Stomach (tissue), 19 donors: ENCODE measurements at places on chromosomes 5 and 9.

- DNase-seq = no peak
Measured at GRCh38 chr5:137960141-137960540, 70.9 kb downstream of the PKD2L2 start.

GRCh38 chr5:155729684-155730059, 597.3 kb upstream of the SGCD start:
- DNase-seq = peak; percentile 76

DNA sequence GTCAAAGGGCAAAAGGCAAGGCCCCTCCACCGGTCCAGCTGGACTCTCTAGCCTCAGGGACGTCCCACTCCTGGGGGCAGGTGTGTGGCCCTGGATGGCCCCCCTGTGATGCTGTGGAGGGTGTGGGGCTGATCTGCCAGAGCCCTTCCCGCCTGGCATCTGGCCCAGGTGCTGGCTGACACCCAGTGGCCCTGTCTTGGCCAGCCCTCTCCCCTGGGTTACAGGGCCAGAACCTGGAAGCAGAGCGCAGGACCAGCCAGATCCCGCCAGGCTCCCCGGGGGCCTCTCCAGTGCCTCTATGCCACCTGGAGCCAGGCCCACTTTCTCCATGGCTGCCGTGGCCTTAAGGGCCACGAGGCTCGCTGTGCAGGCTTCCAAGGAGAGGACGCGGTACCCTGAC, 22.9 kb upstream of the SPATA31E1 start:
- no peak for DNase-seq

DNA sequence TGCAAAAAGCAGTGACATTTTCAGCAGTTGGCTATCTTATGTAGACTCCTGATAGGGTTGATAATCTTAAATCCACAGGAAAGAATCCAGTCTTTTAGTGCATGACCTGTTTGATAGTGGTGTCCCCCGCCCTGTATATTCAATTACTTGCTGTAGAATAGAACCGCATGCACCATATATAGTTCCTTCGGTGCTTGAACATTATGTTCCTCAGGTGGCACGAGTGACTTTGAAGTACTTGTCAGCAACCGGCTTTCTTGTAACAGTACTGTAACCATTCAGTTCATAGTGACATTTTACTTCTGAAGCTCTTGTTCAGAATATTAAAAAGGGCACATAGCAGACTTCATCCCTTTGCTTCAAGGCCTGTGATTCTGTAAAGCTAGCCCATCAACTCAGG, 163.2 kb upstream of the KLF9 start:
- DNase-seq = no peak

GRCh38 chr5:14503017-14503680, 78.4 kb upstream of the OTULINL start:
- DNase-seq = no peak

GRCh38 chr9:78884611-78885150, 587.8 kb downstream of the PSAT1 start:
- no peak for DNase-seq

- no peak for DNase-seq
Measured at GRCh38 chr5:7759257-7759871, 91.6 kb downstream of the CFAP90 start.

DNA sequence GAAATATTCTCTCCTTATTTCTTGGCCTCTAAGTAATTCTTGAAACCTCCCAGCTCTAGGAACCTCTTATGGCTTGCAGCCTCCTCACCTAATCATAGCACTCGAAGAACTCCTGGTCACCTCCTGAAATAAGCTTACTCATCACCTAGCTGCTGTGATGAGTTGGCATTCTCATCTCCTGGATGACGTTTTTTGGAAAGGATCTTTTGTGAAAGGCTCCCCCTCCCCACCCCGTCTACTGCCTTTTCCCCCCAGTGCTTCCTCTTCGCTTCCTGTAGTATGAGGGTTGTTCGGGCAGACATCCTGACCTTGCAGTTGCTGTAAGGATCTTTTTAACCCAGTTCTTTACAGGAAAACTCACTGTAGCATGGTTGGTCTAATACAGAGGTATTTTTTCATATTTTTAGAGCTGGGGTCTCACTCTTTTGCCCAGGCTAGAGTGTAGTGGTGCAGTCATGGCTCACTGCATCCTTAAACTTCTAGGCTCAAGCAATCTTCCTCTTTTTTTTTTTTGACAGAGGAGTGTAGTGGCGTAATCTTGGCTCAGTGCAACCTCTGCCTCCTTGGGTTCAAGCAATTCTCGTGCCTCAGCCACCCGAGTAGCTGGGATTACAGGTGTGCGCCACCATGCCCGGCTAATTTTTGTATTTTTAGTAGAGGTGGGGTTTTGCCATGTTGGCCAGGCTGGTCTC, 41.8 kb downstream of the ARHGAP26 start:
- no peak for DNase-seq

- no peak for DNase-seq
Measured at GRCh38 chr9:7209990-7210389, 452.2 kb downstream of the KDM4C start.

DNA sequence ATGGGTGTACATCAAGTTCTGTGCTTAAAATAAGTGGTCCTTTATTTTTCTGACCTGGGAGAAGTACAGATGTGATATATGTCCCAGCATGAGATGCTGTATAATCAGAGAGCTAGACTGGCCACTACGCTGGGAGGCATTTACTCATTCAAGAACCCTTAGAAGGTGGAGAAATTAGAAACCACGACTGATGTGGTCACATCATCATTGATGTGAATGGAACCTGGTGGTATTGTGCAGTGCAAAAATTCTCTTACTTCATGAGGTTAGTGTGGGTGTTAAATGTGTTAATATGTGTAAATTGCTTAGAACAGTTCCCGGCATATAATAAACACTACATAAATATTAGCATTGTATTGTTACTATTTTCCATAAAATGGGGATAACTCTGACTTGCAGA, 69.5 kb upstream of the CKMT2 start:
- no peak for DNase-seq

GRCh38 chr5:111311666-111312065, 87.5 kb downstream of the CAMK4 start:
- DNase-seq = no peak

DNA sequence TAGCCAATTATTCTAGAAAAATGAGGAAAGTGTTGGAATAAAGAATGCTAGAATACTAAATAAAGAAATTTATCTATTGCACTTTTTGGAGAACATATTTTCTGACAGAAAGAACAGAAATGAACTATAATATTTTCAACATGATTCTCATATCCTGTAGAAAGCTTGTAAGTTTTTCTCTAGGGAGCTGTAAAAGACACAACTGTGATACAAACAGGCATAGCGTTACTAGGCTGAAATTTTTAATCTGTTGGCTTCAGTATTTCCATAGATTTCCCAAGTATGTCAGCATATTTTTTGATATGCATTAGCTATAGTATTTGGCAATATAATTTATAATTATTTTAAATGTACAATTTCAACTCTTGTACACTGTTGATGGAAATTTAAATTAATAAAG, 31.3 kb downstream of the ANXA1 start:
- DNase-seq = peak; percentile 17

DNA sequence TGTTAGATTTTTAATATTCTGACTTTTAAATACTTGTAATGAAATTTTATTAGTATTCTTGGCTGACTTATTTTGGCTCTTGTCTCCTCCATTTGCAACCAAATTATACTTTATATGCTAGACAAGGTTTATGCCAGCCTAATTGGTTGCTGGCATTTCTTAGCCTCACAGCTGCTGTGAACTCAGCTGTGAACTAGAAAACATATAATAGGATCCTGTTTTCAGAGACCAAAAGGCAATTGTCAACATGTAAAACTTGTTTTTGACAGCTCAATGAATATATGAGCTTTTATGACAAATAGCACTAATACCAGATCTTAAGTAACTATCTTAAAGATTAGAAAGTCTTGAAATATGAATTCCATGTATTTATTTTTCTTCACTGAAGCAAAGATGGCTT, 25.9 kb downstream of the KIF2A start:
- DNase-seq = peak; percentile 34

DNA sequence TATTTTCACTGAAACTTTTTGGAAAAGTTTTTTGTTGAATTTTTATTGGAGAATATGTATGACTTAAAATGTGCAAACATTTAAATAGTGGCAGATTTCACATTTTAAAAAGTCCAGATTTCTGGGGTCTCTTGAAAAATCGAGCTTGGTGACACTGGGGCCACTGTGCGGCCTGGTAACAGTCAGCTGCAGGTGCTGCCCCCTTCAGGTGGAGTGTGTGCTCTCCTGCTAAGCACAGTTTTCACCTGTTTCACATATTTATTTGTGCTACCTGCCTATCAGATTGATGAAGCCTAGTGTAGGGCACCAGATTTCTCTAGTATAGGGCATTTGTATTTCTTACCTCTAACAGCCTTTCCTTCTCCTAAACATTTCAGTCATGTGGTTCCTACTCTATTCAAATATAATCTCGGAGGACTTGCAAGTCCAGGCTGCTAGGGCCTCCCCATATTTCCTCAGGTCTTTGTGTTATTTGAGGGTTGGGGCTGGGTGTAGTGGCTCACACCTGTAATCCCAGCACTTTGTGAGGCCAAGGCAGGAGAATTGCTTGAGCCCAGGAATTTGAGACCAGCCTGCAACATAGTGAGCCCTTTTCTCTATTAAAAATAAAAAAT, 95.8 kb upstream of the KLF9 start:
- DNase-seq = peak; percentile 56

- DNase-seq = no peak
Measured at GRCh38 chr9:81305561-81306182, 383.7 kb downstream of the TLE1 start.

- DNase-seq = peak; percentile 85
Measured at GRCh38 chr9:107067739-107068416, 204.9 kb downstream of the ZNF462 start.

- no peak for DNase-seq
Measured at GRCh38 chr9:133987946-133988665, 4.0 kb downstream of the VAV2 start.

DNA sequence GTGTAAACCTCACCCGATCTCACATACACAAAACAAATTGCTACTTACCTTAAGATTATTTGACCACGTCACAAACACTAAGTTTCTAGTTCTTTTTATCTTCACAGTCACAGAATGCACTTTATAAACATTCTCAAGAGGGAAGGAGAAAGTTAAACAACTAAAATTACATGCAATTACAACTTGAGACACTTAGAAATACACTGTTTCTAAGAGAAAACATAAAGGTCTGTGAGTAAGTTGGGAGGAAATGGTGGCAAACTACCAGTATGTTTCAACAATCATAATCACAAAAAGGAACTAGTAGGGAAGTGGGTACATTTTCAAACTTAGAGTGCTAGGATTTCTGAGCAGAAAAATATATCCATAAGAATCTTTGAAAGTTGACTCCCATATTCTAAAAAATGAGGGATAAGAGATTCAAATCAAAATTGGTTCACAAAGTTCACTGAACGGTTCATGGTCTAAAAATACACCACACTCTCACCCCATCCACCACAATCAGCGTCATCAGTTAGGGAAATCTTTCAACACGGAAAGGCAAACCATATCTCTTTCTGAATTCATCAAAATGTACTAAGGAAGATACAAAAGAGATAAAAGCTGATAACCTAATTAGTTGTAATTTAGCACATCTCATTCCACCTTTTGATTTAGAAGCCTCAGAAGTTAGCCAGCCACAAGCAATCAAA, 182.6 kb downstream of the BNC2 start:
- no peak for DNase-seq

- DNase-seq = no peak
Measured at GRCh38 chr9:112848316-112849151, 42.1 kb downstream of the SLC46A2 start.

DNA sequence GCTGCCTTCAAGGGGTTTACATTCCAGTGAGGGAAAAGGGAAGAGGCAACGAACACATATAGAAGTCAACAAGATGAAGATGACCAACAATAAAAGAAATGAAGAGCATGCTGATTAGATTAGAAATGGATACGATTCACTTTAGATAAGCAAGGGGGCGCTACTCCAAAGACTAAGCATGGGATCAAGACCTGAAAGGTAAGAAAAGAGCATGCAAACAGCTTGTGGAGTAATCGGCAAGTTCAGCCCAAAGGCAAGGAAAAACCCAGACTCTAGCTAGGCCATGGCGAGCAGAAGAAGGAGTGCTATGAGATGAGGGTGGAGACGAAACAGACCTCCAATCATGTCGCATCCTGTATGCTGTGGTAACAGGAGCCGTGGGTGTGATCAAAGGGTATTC, 124.4 kb downstream of the FANCC start:
- DNase-seq = no peak

DNA sequence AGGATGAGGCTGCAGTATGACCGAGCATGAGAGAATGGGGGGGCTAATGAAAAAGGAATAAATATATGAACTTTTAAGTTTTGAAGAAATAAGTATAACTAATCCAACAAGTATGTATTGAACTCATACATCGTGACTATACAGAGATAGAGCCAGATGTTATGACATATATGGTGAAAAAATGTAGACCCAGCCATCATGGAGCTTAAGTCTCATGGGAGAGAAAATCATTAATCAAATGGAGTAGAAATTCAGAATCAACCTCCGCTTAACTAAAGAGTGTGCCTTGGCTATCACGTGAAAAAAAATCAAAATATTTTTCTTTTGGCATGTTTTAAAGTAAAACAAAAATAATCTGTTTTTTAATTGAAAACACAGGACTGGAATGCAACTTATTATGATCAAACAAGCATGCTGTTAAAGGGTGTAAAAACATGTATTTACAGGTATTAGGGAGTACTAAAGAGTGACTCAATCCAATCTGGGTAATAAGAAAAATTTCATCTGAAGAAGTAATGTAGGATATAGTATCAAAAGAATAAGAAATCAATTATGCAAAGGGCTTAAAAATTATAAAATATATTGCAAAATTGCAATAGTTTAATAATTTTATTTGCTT, 868.5 kb upstream of the NUDT12 start:
- DNase-seq = no peak

- DNase-seq = no peak
Measured at GRCh38 chr9:121757281-121757585, 105.8 kb downstream of the DAB2IP start.

GRCh38 chr5:82684659-82685058, 392.5 kb downstream of the TMEM167A start:
- DNase-seq = no peak

DNA sequence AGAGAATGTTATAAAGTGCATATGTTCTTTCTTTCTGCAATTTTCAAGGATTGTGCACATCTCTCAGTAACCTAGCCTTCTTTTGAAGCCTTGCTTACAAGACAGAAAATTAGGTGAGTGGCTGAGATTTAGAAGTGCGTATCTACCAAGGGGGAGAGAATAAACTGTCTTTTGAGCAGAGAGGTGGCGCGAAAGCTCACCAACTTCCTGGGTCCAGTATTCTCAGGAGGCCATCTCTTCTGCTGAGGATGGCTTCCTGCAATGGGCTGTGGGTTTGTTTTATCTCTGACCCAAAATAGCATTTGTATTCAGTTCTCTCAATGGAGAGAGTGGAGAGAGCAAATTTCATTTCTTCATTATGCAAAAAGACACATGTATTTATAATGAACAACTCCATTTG, 75.4 kb upstream of the RPS23 start:
- no peak for DNase-seq

- DNase-seq = peak; percentile 62
Measured at GRCh38 chr5:14946815-14947620, 75.4 kb upstream of the ANKH start.

DNA sequence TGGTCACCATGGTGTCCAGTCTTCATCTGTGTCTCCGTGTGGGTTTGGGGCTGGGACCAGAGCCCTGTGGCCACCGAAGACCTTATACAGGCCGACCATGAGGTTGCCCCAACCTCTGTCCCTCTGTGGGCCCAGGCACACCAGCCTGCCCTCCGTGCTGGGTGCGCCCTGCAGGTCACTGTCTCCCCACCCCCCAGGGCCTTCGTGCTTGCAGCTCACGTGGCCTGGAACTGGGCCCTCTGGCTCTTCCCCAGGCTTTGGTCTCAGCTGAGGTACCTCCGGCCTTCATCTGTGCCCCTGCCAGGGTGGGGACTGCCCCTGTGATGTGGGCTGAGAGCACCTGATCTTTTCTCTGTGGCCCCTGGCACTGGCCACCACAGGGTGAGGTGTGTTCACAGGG, 92.1 kb downstream of the RXRA start:
- DNase-seq = no peak
